ENCODE measurements at places on chromosomes 16 and 17.

GRCh38 chr17:28746611-28747050 is 2.8 kb downstream of the TRAF4 start:
- no peak for DNase-seq

- no peak for DNase-seq
Measured at GRCh38 chr17:19752216-19753050, 4.3 kb upstream of the ALDH3A1 start.

GRCh38 chr16:66326991-66327513 is 39.4 kb upstream of the CDH5 start:
- DNase-seq: peak; percentile 74

GRCh38 chr17:57935833-57936807 is 19.1 kb downstream of the CUEDC1 start:
- DNase-seq: no peak

GRCh38 chr17:17819111-17819510 is 17.7 kb downstream of the SREBF1 start:
- no peak for DNase-seq

DNA sequence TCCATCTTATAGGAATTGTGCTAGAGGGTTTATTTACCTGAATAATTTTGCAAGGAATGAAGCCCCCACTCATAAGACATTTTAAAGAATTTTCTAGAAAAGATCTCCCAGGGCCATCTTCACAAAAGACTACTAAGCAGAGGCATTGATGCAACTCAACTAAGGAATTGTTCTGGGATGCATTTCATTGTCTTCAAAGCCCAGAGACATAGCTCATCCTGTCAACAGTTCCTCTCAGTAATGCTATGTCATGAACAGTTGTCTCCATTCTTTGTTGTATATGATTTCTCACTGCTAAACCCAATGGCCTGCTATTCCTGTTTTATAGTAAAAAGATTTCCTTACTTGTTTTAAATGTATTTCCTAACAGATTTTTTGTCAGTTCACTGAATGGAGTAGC is 136.8 kb upstream of the RBL2 start:
- DNase-seq: no peak

GRCh38 chr17:11780621-11781020 is 182.4 kb downstream of the DNAH9 start:
- DNase-seq: no peak

GRCh38 chr16:84229471-84229870 is 10.3 kb downstream of the KCNG4 start:
- DNase-seq: no peak

Data from left forelimb (tissue), 1 donor.